Chondrocyte (in vitro differentiated cells): ENCODE measurements at places on chromosomes 2 and 18. TPM values are rescaled to one million over a fixed set of nuclear protein-coding genes. Genes with fewer than 3 reads are reported as not detected.

DNA sequence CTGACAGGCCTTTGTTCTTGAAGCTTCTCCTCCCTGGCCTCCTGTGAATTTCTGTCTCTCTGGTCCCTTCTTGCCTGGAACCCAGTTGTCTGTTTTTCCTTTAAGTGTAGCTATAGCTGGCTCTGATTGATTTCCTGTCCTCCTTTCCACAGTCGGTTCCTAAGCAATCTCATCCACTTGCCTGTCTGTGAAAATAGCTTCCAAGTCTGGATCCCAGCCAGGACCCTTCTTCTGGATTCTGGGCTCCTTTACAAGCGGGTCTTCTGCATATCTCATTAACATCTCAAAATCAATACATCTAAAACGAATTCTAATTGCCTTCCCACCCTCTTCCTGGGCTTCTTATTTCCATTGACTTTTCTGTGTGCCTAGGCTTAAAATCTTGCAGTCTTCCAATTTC is 124.9 kb downstream of the DAW1 start:
- H3K27me3 ChIP-seq, result no peaks in the 10 kb centered on the region
- H3K4me3 ChIP-seq, result no peak overlapping the region
- no peaks in the 10 kb centered on the region for H3K4me1 ChIP-seq

- no peaks in the 10 kb centered on the region for H3K27me3 ChIP-seq
- no peak overlapping the region for H3K4me3 ChIP-seq
- H3K4me1 ChIP-seq, result no peaks in the 10 kb centered on the region
- DNase-seq, result no peak
Observed at GRCh38 chr2:172198908-172199307, 96.2 kb upstream of the DLX2 start.

Gene GKN2
- total RNA-seq, result not detected in 3 replicates

- peaks cover 5% of the 10 kb centered on the region for H3K4me1 ChIP-seq
- no peak for DNase-seq
- no peak overlapping the region for H3K27ac ChIP-seq
- H3K36me3 ChIP-seq, result no peaks in the 10 kb centered on the region
Observed at GRCh38 chr2:195471163-195471562, 185.9 kb upstream of the SLC39A10 start.

DNA sequence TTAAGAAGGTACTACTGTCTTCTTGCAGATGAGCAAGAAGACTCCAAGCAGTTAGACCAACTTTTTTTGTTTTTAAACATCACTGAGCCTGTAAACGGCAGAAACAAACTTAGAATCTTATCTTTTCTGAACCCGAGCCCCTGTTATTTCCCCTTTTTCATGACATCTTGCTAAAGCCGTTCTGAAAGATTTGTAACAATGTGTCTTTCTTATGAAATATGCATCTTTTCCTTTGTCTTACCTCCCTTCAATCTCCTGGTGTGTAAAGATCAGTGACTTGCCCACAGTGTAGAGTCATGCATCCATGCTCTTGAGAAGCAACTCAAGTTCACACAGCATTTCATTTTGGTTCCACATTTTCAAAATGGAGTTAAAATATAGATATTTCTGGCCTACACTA is 288.8 kb upstream of the CELF4 start:
- no peak overlapping the region for H3K4me3 ChIP-seq
- no peak for DNase-seq
- H3K27ac ChIP-seq, result no peak overlapping the region
- H3K27me3 ChIP-seq, result no peaks in the 10 kb centered on the region
- no peaks in the 10 kb centered on the region for H3K4me1 ChIP-seq
- no peaks in the 10 kb centered on the region for H3K36me3 ChIP-seq

GRCh38 chr18:32753656-32754260 is 19.1 kb downstream of the KLHL14 start:
- H3K27me3 ChIP-seq, result peaks cover 44% of the 10 kb centered on the region
- H3K27ac ChIP-seq, result no peak overlapping the region
- no peak overlapping the region for H3K4me3 ChIP-seq

Gene HRH4
- not detected in 3 replicates for total RNA-seq

- no peak overlapping the region for H3K27ac ChIP-seq
- no peak for DNase-seq
- no peaks in the 10 kb centered on the region for H3K27me3 ChIP-seq
- H3K4me1 ChIP-seq, result peaks cover 27% of the 10 kb centered on the region
Observed at GRCh38 chr2:58917596-58917995, 676.5 kb upstream of the FANCL start.

DNA sequence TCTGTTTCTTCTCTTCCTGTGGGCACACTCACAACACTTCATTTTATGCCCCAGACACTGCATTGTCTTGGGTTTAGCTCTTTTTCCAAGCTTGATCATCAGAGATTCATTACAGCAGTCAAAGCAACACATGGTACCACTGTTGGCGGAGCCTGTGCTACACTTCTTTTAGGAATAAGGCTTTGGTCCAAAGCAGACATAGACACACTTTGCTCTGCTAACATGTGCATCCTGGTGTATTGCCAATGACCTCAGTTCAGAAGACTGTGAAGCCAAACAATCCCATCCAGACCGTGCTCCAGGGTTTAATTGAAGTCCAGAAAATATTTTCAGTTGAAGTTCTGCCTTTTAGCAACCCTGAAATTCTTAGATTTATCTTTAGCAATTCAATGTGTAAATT is 354.6 kb upstream of the RAB12 start:
- peaks cover 29% of the 10 kb centered on the region for H3K36me3 ChIP-seq
- no peaks in the 10 kb centered on the region for H3K27me3 ChIP-seq
- H3K4me3 ChIP-seq, result no peak overlapping the region

DNA sequence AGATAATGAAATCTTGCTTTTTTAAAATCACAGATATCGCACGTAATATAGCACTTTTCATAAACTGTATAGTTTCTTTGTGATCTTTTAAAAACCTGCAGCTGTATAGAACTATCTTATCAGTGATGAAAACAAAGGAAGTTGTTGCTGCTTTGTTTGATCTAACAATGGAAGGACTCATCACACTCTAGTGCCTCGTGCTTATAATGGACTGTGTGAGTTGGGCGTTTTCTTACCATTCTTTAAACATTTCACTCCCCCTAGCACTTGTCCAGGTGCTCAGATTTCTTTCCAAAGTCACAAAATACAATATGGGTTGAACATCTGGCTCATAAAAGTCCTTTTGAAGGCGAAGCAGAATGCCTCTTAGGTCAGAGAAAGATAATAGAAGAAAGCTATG is 94.8 kb upstream of the SPATS2L start:
- no peaks in the 10 kb centered on the region for H3K4me1 ChIP-seq
- no peak overlapping the region for H3K27ac ChIP-seq
- DNase-seq, result no peak
- no peaks in the 10 kb centered on the region for H3K36me3 ChIP-seq
- H3K4me3 ChIP-seq, result no peak overlapping the region

Gene CHRND
- not detected in 3 replicates for total RNA-seq

Gene PCARE
- total RNA-seq, result not detected in 3 replicates

Gene PSME4
- 42.0 to 54.1 TPM (median 45.3 TPM) in 3 replicates for total RNA-seq

- no peak overlapping the region for H3K27ac ChIP-seq
- peaks cover 11% of the 10 kb centered on the region for H3K4me1 ChIP-seq
- H3K27me3 ChIP-seq, result no peaks in the 10 kb centered on the region
- H3K36me3 ChIP-seq, result peaks cover 2% of the 10 kb centered on the region
Observed at GRCh38 chr2:42841344-42841743, 49.0 kb upstream of the HAAO start.

- H3K4me3 ChIP-seq, result no peak overlapping the region
- H3K27ac ChIP-seq, result no peak overlapping the region
- DNase-seq, result no peak
- no peaks in the 10 kb centered on the region for H3K36me3 ChIP-seq
- peaks cover 25% of the 10 kb centered on the region for H3K4me1 ChIP-seq
- H3K27me3 ChIP-seq, result no peaks in the 10 kb centered on the region
Observed at GRCh38 chr2:28673338-28673737, 78.3 kb upstream of the PPP1CB start.

GRCh38 chr2:204015118-204015843 is 78.7 kb downstream of the ICOS start:
- H3K36me3 ChIP-seq, result no peaks in the 10 kb centered on the region
- DNase-seq, result no peak
- H3K27ac ChIP-seq, result no peak overlapping the region

- no peak overlapping the region for H3K4me3 ChIP-seq
- H3K27me3 ChIP-seq, result peaks cover 2% of the 10 kb centered on the region
- no peak for DNase-seq
- no peak overlapping the region for H3K27ac ChIP-seq
Observed at GRCh38 chr18:76547296-76547695, 52.3 kb upstream of the ZNF516 start.

- H3K27me3 ChIP-seq, result peaks cover 17% of the 10 kb centered on the region
- no peak overlapping the region for H3K4me3 ChIP-seq
- no peaks in the 10 kb centered on the region for H3K36me3 ChIP-seq
- H3K4me1 ChIP-seq, result peaks cover 42% of the 10 kb centered on the region
Observed at GRCh38 chr2:105409717-105410116, 10.9 kb upstream of the FHL2 start.

- no peak for DNase-seq
- no peak overlapping the region for H3K4me3 ChIP-seq
- H3K36me3 ChIP-seq, result peaks cover 10% of the 10 kb centered on the region
- H3K27me3 ChIP-seq, result peaks cover 15% of the 10 kb centered on the region
- H3K4me1 ChIP-seq, result peaks cover 3% of the 10 kb centered on the region
Observed at GRCh38 chr2:100367163-100367562, 44.9 kb upstream of the LONRF2 start.

- H3K36me3 ChIP-seq, result peaks cover 10% of the 10 kb centered on the region
- H3K27me3 ChIP-seq, result no peaks in the 10 kb centered on the region
- H3K27ac ChIP-seq, result peak overlapping the region; percentile 27
Observed at GRCh38 chr18:36849288-36850006, 20.5 kb downstream of the KIAA1328 start.

- H3K36me3 ChIP-seq, result peaks cover 4% of the 10 kb centered on the region
- H3K4me3 ChIP-seq, result peak overlapping the region; percentile 12
- H3K27me3 ChIP-seq, result no peaks in the 10 kb centered on the region
- peak overlapping the region; percentile 100 for H3K27ac ChIP-seq
- DNase-seq, result no peak
Observed at GRCh38 chr2:33069894-33070651, 123.3 kb downstream of the LTBP1 start.

Gene ZBTB7C
- 1.00 to 4.4 TPM (median 1.4 TPM) in 3 replicates for total RNA-seq

DNA sequence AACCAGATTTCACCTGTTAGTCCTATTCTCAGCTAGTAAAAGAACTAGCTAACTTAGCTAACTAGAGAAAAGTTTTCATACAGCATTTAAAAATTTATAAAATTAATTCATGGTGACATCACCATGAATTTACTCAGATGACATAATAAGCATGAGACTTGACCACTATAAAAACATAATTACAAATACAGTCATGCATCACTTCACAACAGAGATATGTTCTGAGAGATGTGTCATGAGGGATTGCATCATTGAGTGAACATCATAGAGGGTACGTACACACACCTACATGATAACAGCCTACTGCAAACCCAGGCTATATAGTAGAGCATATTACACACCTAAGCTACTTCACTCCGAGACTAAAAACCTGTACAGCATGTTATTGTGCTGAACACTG is 481.3 kb upstream of the CHAC2 start:
- no peak for DNase-seq
- peaks cover 7% of the 10 kb centered on the region for H3K27me3 ChIP-seq
- H3K4me1 ChIP-seq, result no peaks in the 10 kb centered on the region
- no peak overlapping the region for H3K4me3 ChIP-seq
- H3K36me3 ChIP-seq, result no peaks in the 10 kb centered on the region
- H3K27ac ChIP-seq, result no peak overlapping the region

- no peaks in the 10 kb centered on the region for H3K4me1 ChIP-seq
- H3K27ac ChIP-seq, result no peak overlapping the region
- no peak overlapping the region for H3K4me3 ChIP-seq
- DNase-seq, result no peak
- H3K36me3 ChIP-seq, result no peaks in the 10 kb centered on the region
Observed at GRCh38 chr2:141068053-141068682, 1062.6 kb downstream of the LRP1B start.

Gene ADGRF3
- 0.10 to 0.85 TPM (median 0.12 TPM) in 3 replicates for total RNA-seq

GRCh38 chr2:144595279-144595678 is 75.4 kb upstream of the ZEB2 start:
- H3K4me3 ChIP-seq, result no peak overlapping the region
- no peak overlapping the region for H3K27ac ChIP-seq
- peaks cover 1% of the 10 kb centered on the region for H3K36me3 ChIP-seq

Gene SNORC
- total RNA-seq, result 2.1 to 3.4 TPM (median 2.2 TPM) in 3 replicates

DNA sequence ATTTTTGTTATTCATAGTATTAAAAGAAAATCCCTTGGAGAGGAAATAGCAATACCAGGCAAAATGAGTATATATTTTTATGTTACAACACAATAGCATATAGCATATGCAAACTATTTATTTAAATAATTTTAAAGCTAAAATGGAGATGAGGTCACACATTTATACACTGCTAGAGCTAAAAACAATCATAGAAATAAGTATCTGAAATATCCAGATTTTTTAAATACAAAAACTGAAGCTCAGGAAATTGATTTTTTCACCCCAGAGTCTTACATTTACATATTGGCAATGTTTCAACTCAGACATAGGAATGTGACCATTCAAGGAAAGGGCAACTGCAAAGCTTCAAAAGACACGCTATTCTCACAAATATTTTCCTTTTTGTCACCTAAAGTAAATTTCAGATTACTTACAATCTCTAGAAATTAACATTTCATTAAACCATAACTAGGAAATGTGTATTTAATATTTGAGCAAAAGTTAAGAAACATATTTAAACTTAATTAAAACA is 8.9 kb downstream of the TFPI start:
- no peak for DNase-seq
- no peaks in the 10 kb centered on the region for H3K27me3 ChIP-seq
- H3K27ac ChIP-seq, result peak overlapping the region; percentile 29
- H3K4me3 ChIP-seq, result no peak overlapping the region
- H3K4me1 ChIP-seq, result peaks cover 89% of the 10 kb centered on the region
- H3K36me3 ChIP-seq, result peaks cover 5% of the 10 kb centered on the region

GRCh38 chr2:56510610-56511009 is 326.8 kb downstream of the CCDC85A start:
- H3K36me3 ChIP-seq, result no peaks in the 10 kb centered on the region
- H3K4me3 ChIP-seq, result no peak overlapping the region
- no peak overlapping the region for H3K27ac ChIP-seq
- H3K4me1 ChIP-seq, result no peaks in the 10 kb centered on the region
- no peak for DNase-seq

DNA sequence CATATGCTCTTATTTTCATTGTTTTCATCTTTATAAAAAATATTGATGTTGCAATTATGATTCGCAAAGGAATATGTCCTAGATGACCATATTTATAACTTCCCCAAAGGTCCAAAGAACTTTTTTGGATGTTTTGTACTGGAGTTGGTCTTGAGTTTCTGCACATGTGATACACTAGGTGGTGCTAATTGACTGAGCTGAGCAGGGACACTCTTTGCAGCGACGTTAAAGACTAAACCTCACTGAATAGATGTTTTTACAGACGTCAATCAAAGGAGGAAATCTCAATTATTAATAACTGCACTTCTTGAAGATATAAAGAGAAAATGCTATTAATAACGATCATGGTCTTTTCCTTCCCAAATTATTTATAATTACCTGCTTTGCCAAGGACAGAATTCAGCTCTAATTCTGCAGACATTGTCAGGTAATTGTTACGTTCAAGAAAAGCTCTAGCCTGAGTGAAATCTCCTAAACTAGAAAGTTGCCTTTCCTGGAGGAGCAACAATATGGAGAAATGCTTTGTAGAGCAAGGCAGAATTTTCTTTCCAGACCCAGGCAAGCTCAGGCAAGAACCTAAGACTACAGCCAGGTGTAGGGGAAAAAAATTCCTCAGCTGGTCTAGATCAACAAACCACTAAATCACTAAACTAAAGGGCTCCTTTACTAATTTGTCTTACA is 119.3 kb upstream of the RBBP8 start:
- H3K4me1 ChIP-seq, result peaks cover 4% of the 10 kb centered on the region
- H3K27ac ChIP-seq, result no peak overlapping the region
- H3K36me3 ChIP-seq, result no peaks in the 10 kb centered on the region
- no peak for DNase-seq
- no peak overlapping the region for H3K4me3 ChIP-seq

GRCh38 chr2:71069376-71069775 is 928 bp downstream of the NAGK start:
- DNase-seq, result no peak
- H3K27ac ChIP-seq, result no peak overlapping the region
- H3K27me3 ChIP-seq, result peaks cover 4% of the 10 kb centered on the region
- H3K4me3 ChIP-seq, result peak overlapping the region; percentile 94
- peaks cover 21% of the 10 kb centered on the region for H3K36me3 ChIP-seq
- peaks cover 35% of the 10 kb centered on the region for H3K4me1 ChIP-seq
